ENCODE measurements at places on chromosomes 13 and 19. TPM values are rescaled to one million over a fixed set of nuclear protein-coding genes. Genes with fewer than 3 reads are reported as not detected.
A peak's percentile ranks its signal among the peaks of the same experiment; 100 is the strongest.

GRCh38 chr13:23427342-23427843 lies 6.1 kb downstream of the SACS start:
- no peak overlapping the region for H3K27ac ChIP-seq
- no peak overlapping the region for H3K4me3 ChIP-seq
- peaks cover 6% of the 10 kb centered on the region for H3K4me1 ChIP-seq
- no peaks in the 10 kb centered on the region for H3K36me3 ChIP-seq
- DNase-seq: no peak
- peaks cover 14% of the 10 kb centered on the region for H3K27me3 ChIP-seq

- H3K4me3 ChIP-seq: no peak overlapping the region
- H3K36me3 ChIP-seq: no peaks in the 10 kb centered on the region
- peaks cover 16% of the 10 kb centered on the region for H3K27me3 ChIP-seq
Observed at GRCh38 chr13:42707048-42707447, 74.3 kb upstream of the FAM216B start.

The OSCAR gene
- total RNA-seq: 0.71 TPM

DNA sequence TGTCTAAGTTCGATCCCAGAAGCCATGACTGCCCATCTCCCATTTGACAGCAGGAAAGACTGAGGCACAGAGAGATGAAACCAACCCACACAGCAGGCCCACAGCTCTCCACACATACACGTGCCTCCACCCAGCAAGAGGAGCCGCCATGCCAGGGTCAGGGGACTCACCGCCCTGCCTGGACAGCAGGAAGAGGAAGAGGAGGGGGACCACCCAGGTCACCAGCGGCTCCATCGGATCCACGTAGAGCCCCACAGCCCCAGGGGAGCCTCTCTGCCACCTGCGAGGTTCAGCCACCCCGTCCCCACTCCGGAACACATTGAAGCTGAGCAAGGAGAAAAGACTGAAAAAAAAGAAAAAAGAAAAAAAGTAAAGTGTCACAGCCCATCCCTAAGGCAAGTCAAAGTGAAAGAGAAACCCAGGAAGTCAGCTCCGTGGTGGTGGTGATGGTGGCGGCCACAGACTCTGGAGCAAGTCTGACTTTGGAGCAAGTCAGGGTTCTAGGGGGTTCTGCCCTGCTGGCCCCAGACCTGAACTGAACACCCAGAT lies at the start of gene IL12RB1:
Gene IL12RB1, minus strand, starts transcription at position 345 of the 549 bp plus-strand sequence. Its CDS starts 111 bp downstream, at position 234.
- H3K4me1 ChIP-seq: peaks cover 74% of the 10 kb centered on the region
- peak; percentile 82 for DNase-seq
- H3K27me3 ChIP-seq: no peaks in the 10 kb centered on the region
- peak within 1 kb of the TSS; percentile 83 for H3K4me3 ChIP-seq
- peaks cover 11% of the 10 kb centered on the region for H3K36me3 ChIP-seq

DNA sequence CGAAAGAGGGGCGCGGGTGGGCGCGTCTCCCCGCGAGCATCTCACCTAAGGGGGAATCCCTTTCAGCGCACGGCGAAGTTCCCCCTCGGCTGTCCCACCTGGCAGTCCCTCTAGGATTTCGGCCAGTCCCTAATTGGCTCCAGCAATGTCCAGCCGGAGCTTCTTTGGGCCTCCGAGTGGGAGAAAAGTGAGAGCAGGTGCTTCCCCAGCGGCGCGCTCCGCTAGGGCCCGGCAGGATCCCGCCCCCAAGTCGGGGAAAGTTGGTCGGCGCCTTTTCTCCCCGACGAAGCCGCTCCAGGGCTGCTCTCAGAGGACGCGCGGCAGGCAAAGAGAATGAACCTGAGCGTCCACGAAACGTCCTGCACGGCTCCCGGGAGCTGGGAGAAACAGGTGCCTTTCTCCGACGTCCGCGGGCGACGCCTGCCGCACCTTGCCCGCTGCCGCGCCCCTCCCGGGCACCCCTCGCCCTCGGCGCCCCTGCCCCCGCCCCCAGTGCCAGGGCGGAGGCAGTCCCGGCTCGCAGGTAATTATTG lies 366 bp upstream of the KL start:
- H3K27ac ChIP-seq: no peak overlapping the region
- peaks cover 9% of the 10 kb centered on the region for H3K4me1 ChIP-seq
- H3K4me3 ChIP-seq: peak overlapping the region; percentile 51
- peak; percentile 41 for DNase-seq
- H3K36me3 ChIP-seq: no peaks in the 10 kb centered on the region

DNA sequence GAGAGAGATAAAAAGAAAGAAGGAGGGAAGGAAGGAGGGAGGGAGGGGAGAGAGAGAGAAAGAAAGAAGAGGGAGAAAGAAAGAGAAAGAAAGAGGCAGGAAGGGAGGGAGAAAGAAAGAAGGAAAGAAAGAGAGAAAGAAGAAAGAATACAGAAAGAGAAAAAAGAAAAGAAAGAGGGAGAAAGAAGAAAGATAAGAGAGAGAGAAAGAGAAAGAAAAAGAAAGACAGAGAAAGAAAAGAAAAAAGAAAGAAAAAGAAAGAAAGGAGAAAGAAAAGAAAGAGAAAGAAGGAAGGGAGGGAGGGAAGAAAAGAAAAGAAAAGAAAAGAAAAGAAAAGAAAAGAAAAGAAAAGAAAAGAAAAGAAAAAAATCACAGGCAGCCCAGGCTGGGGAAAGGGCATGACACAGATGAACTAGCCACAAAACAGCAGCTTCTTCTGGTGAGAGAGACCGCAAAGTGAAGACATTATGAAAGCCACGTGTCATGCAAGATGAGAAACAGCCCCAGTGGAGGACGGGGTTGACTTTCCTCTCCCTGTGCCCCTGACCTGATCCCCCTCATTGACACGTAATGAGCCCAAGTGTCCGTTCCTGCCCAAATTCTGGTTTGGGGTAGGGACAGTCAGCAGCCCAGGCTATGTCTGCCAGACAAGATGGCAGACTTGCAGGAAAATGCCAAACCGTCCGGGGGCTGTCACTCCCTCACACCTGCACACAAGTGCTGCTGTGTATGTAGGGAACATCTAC lies 102.1 kb downstream of the INSR start:
- H3K27ac ChIP-seq: peak overlapping the region; percentile 19
- H3K4me3 ChIP-seq: peak overlapping the region; percentile 32
- DNase-seq: peak; percentile 68
- peaks cover 23% of the 10 kb centered on the region for H3K4me1 ChIP-seq

The KLK10 gene
- total RNA-seq: not detected

- DNase-seq: no peak
- no peak overlapping the region for H3K4me3 ChIP-seq
- no peak overlapping the region for H3K27ac ChIP-seq
Observed at GRCh38 chr19:10911579-10912363, 16.7 kb downstream of the YIPF2 start.

Data from activated CD4-positive, alpha-beta T cell treated with anti-CD3 and anti-CD28 coated beads for 36 hours (primary cell).